Liver (tissue), 10 donors: ENCODE measurements at places on chromosomes 13 and 19. TPM values are rescaled to one million over a fixed set of nuclear protein-coding genes. Genes with fewer than 3 reads are reported as not detected.
A peak's percentile ranks its signal among the peaks of the same experiment; 100 is the strongest.

DNA sequence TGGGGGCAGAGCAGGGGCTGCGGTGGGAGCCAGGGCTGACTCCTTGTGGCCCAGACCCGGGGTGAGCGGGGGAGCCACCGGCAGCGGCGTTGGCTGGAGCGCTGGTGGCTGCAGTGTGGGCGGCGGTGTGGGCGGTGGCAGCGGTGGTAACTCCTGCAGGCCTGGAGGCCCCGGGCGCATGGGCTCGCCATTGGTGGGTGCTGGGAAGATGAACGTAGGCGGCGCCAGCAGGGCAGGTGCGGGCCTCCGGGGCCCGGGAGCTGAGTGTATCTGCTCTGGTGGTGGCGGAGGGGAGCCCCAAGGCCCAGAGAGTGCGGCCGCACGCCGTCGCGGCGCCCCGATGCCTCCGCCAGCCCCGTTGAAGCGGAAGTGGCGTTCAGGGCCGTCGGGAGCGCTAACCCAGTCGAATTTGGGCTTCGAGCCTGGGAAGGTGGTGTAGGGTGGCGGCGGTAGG is 2.0 kb downstream of the GGN start:
- no peak for DNase-seq

GRCh38 chr13:107882708-107883560 is 332.4 kb downstream of the LIG4 start:
- no peak for DNase-seq

FCHO1 gene
- 0.69 TPM for polyA plus RNA-seq

GRCh38 chr19:20167020-20167644 is at the start of gene ZNF486:
Gene ZNF486, plus strand, starts transcription at chr19:20167214. Its CDS starts 117 bp downstream, at chr19:20167331.
- peak; percentile 88 for DNase-seq

DNA sequence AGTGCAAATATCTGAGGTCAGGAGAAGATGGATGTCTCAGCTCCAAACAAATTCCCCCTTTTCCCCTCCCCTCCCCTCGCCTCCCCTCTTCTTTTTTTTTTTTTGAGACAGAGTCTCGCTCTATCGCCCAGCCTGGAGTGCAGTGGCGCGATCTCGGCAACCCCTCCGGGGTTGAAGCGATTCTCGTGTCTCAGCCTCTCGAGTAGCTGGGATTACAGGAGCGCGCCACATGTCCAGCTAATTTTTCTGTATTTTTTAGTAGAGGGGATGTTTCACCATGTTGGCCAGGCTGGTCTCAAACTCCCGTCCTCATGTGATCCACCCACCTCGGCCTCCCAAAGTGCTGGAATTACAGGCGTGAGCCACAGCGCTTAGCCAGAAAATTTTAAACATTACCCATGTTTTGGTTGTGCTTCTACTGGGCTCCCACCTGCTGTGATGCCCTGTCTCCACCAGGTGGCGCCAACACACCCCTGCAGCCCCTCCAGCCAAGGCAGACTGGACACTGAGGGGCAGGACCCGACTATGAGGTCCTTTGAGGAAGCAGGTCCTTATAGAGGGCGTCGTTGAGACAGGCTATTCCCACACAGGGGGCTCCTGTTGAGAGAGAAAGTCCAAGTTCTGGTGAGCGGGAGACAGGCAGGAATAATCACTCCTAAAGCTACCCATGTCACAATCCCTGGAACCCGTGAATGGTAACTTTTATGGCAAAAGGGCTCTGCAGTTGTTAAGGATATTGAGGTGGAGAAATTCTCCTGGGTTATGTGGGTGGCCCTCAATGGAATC is 6.3 kb downstream of the ERICH4 start:
- DNase-seq: peak; percentile 78

GRCh38 chr13:40504641-40505040 is 161.8 kb downstream of the FOXO1 start:
- DNase-seq: no peak

CA11 gene
- polyA plus RNA-seq: 0.35 TPM

PRRG2 gene
- polyA plus RNA-seq: 2.8 TPM

GRCh38 chr13:98476106-98476505 is 100.8 kb downstream of the STK24 start:
- DNase-seq: no peak

DNA sequence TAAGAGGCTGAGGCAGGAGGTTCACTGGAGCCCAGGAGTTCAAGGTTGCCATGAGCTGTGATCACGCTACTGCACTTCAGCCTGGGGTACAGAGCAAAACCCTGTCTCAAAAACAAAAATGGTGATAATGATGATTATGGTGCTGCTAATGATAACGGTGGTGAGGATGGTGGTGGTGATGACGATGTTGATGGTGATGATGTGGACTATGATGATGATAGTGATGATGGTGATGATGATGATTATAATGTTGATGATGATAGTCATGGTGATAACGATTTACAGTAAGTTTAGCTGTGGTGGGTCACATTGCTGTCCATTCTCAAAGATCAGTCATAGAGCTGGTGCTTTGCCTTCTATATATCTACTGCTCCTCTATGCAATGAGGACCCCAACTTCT is 1340.6 kb downstream of the UQCRFS1 start:
- no peak for DNase-seq

DNA sequence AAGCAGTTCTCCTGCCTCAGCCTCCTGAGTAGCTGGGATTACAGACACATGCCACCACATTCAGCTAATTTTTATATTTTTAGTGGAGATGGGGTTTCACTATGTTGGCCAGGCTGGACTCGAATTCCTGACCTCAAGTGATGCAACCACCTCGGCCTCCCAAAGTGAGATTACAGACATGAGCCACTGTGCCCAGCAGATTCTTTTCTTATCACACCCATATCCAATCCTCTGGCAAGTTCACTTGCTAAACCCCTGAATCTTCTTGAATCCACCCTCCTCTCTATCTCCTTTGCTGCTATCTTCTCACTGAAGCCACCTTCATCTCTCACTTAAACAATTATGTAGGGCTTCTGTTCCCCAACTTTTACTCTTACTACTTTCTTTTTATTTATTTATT is 17.5 kb downstream of the TMEM143 start:
- DNase-seq: no peak

GRCh38 chr19:20315543-20315942 is 148.5 kb downstream of the ZNF486 start:
- no peak for DNase-seq

GRCh38 chr13:86569974-86570373 is 770.8 kb upstream of the SLITRK6 start:
- no peak for DNase-seq

DNA sequence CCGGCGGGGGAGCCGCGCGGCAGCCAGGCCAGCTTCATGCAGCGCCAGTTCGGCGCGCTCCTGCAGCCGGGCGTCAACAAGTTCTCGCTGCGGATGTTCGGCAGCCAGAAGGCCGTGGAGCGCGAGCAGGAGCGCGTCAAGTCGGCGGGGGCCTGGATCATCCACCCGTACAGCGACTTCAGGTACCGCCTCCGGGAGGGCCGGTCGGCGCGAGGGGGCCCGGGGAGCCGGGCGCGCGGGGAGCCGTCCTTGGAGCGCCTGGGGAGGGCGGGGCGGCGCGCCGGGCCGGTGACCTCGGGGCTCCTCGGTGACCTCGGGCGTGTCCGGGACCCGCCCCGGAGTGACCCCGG is 690 bp downstream of the HCN2 start:
- DNase-seq: no peak

DNA sequence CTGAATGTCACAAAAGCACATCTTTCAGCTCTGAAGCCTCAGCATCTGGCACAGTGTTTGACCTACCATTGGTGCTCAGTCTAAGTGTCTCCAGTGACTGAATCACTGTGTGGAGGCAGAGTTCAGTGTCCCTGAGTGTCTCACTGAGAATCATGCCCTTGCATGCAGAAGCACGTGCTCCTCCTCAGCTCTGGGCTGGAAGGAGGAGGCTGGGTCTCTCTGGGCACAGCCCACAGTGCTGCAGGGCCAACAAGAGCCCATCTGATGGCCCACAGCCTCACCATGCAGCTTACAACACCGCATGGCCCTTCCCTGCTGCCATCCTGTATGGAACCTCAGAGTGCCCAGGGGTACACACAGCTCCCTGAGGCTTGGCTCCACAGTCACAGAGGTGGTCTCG is 86.1 kb downstream of the TEX26 start:
- DNase-seq: no peak

GRCh38 chr13:80988391-80989151 is 647.6 kb upstream of the SPRY2 start:
- no peak for DNase-seq

NKPD1 gene
- not detected for polyA plus RNA-seq
